ENCODE measurements at places on chromosomes 1 and 21.

DNA sequence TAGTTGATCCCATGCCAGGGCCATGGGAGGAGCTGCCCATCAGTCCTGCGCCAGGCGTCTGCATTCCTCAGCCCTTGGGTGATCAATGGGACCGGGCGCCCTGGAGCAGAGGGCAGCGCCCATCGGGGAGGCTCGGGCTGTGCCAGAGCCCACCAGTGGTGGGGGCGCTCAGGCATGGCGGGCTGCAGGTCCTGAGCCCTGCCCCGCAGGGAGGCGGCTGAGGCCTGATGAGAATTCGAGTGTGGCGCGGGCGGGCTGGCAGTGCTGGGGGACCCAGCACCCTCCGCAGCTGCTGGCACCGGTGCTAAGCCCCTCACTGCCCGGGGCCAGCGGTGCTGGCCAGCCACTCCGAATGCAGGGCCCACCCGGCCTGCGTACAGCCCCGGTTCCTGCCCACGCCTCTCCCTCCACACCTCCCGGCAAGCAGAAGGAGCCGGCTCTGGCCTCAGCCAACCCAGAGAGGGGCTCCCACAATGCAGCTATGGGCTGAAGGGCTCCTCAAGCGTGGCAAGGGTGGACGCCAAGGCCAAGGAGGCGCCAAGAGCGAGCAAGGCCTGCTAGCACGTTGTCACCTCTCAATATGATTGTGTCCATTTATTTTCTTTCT lies 238.1 kb upstream of the OLFM3 start:
- no peak for DNase-seq

- peak; percentile 7 for DNase-seq
Measured at GRCh38 chr1:94658221-94658620, 116.7 kb upstream of the F3 start.

DNA sequence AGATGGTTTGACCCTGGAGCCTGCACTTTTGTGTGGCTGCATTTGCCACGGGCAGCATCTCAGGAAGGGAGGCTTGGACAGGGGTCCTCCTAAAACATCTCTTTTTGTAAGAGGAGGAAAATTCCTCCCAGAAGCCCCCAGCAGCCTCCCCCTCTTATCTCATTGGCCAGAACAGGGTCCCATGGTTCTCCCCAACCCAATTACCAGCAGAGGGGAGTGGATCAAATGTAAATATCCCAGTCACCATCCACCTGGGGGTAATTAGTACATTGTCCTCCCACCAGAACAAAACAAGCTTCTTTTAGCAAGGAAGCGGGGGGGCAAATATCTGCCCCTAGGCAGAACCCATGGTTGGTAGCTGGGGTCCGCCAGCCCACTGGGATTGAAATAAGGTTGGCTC lies 44.7 kb upstream of the TENT5B start:
- no peak for DNase-seq

GRCh38 chr1:48978413-48978812 lies 201.7 kb upstream of the BEND5 start:
- no peak for DNase-seq

- DNase-seq = no peak
Measured at GRCh38 chr1:36879613-36880012, 154.7 kb downstream of the GRIK3 start.

DNA sequence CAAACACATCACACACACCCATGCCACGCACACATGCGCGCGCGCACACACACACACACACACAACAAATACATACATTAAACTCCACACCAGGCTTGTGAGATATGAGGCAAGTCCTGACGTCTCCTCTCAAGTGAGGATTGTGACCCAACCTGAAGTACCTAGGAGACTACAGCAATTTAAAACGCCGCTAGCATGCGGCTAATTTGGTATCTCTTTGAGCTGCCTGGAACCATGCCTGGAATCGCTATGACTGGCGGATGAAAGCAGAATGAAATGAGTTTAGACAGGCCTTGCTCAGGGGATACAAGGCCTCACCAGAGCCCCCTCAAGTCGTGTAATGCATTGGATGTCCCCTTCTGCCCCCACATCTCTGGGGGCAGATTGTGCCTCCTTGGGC lies 1.6 kb upstream of the RAB7B start:
- no peak for DNase-seq

- DNase-seq = no peak
Measured at GRCh38 chr1:233252441-233252840, 43.1 kb downstream of the PCNX2 start.

DNA sequence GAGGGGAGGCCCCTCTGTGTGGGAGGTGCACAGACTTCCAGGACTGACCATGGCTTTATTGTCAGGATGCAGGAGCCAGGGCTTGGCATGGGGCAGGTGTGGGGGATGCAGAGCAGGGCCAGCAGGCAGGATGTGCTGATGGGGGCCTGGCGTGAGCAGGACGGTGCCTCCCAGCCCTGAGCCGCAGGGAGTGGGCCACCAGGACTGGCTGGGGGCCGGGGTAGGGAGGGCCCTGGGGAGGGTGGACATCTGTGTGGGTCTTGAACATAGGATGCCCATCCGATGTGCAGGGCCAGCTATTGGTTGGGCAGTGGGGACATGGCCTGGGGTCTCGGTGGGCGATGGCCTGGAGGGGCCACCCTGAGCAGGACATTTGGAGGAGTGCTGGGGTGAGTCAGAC lies 15.6 kb downstream of the PRMT2 start:
- no peak for DNase-seq

DNA sequence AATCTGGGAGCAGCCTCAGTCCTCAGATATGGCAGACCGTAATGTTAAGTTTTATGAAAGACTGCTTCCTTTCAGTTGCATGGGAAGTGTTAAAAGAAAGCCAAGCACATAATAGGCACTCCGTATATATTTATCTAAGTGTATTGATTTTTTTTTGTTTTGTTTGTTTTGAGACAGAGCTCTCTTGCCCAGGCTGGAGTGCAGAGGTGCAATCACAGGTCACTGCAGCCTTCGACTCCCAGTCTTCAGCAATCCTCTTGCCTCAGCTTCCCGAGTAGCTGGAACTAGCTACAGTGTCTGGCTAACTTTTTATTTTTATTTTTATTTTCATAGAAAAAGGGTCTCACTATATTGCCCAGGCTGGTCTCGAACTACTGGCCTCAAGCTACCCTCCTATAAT lies 341.8 kb downstream of the USH2A start:
- DNase-seq = no peak

DNA sequence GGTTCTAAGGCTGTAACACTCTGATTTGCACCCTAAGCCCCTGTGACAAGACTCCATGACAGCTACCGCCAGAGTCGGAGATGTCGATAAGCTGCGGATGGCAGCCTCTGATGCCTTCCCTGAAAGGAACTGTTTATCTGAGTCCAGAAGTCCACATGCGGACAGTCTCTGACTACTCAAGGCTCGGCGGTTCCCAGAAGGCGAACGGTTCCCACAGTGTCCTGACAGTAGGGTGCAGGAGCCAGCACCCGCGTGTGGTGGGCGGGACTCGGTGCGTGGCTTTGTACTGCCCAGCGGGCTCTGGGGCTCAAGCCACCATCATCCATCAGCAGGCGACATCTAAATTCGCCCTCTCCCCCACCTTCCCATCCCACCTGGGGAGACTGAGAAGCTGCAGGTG lies 30.7 kb downstream of the LRP8 start:
- DNase-seq = no peak

GRCh38 chr1:152899883-152900282 lies 8.5 kb upstream of the IVL start:
- DNase-seq = no peak

DNA sequence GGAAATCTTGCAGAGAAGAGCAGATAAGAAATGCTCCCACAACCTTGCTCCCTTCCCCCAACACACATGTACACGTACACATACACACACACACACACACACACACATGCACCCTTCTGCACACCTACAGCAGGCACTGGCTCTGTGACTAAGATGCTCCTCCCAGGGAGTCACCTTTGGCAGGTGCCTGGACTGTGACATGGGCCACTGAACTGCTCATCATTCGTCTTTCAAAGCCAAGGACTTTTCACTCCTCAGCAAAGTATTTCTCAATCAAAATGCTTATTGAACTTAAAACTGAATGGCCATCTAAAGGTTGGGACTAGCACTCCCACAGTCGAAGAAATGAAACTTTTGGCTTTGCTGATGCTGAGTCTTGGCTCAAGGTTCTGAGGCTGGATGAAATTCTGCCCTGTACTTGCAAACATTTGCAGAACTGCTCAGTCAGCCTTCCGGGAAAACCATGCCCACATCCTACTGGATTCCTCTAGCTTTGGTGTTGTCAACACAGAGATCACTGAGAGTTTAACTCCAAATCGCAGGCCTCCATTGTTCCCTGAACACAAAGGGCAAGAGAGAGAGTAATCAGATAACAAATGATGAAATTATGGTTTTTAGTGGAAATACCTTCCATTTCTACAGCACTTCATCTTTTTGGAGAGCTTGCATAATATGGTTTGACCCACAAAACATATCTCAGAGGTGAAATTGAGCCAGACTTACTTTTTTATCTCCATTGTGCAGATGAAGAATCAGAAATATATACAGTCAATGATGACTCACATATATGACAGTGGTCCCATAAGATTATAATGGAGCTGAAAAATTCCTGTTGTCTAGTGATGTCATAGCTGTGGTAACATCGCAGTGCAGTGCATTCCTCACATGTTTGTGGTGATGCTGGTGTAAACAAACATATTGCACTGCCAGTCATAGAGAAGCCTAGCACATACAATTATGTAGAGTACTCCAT lies 72.4 kb upstream of the BCAR3 start:
- DNase-seq = peak; percentile 80

GRCh38 chr1:190429932-190430331 lies 47.7 kb downstream of the BRINP3 start:
- no peak for DNase-seq

Measured in AG09309 (cell line).